Upper lobe of left lung (tissue), 6 donors: ENCODE measurements at places on chromosomes 3 and 15. TPM values are rescaled to one million over a fixed set of nuclear protein-coding genes. Genes with fewer than 3 reads are reported as not detected.

The SPINK8 gene
- not detected for total RNA-seq

GRCh38 chr3:134242649-134243617, 7.7 kb downstream of the RYK start:
- H3K27ac ChIP-seq, result no peak overlapping the region
- no peak for DNase-seq
- no peak overlapping the region for H3K4me3 ChIP-seq
- no peaks in the 10 kb centered on the region for H3K27me3 ChIP-seq
- no peaks in the 10 kb centered on the region for H3K36me3 ChIP-seq
- peaks cover 32% of the 10 kb centered on the region for H3K4me1 ChIP-seq

The GXYLT2 gene
- total RNA-seq, result 3.3 TPM

The NFKBIZ gene
- total RNA-seq, result 97.0 TPM

- no peaks in the 10 kb centered on the region for H3K27me3 ChIP-seq
- DNase-seq, result no peak
- H3K4me3 ChIP-seq, result no peak overlapping the region
- peaks cover 19% of the 10 kb centered on the region for H3K4me1 ChIP-seq
- no peaks in the 10 kb centered on the region for H3K36me3 ChIP-seq
Measured at GRCh38 chr3:36926292-36926897, 18.5 kb downstream of the TRANK1 start.

DNA sequence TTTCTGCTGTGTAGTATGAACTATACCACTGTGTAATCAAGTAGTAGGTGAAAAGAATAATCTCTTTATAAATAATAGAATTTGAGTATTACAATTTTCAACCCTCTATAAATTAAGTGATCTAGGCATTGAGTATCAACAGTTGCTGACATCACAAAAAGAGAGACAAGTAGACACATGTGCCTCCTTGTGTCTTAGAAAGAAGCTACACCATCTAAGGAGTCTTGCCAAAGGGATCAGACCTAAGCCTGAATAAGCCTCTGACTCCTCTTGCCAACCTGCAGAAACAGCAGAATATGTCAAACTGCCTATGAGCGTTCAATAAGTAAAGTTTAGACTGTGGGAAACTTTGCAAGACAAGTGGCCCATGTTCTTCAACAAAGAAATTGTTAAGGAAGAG, 5.8 kb upstream of the MTMR10 start:
- H3K4me1 ChIP-seq, result peaks cover 3% of the 10 kb centered on the region
- no peaks in the 10 kb centered on the region for H3K36me3 ChIP-seq
- no peak overlapping the region for H3K4me3 ChIP-seq

The SAMMSON gene
- not detected for total RNA-seq

The IL17RB gene
- 15.6 TPM for total RNA-seq

GRCh38 chr3:66398228-66399025, 102.4 kb downstream of the LRIG1 start:
- no peak for DNase-seq
- H3K4me3 ChIP-seq, result no peak overlapping the region
- H3K4me1 ChIP-seq, result no peaks in the 10 kb centered on the region
- no peaks in the 10 kb centered on the region for H3K27me3 ChIP-seq

DNA sequence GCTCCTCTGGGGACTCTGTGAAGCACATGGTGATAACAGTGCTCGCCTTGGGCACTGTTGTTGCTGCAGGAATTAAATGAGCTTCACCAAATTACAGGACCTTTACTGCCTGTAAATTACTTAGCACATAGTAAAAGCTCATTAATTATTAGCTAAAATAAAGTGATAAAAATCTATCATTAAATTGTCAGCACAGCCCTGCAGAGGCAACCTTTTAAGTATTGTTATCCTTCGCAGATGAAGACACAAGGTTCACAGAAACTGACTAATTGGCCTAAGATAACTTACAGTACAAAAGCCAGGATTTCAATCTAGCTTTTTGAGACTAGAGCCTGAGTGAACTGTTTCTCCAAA, 96.0 kb downstream of the ST6GAL1 start:
- H3K36me3 ChIP-seq, result no peaks in the 10 kb centered on the region
- H3K27ac ChIP-seq, result no peak overlapping the region
- H3K4me1 ChIP-seq, result peaks cover 8% of the 10 kb centered on the region
- no peak overlapping the region for H3K4me3 ChIP-seq
- H3K27me3 ChIP-seq, result no peaks in the 10 kb centered on the region

DNA sequence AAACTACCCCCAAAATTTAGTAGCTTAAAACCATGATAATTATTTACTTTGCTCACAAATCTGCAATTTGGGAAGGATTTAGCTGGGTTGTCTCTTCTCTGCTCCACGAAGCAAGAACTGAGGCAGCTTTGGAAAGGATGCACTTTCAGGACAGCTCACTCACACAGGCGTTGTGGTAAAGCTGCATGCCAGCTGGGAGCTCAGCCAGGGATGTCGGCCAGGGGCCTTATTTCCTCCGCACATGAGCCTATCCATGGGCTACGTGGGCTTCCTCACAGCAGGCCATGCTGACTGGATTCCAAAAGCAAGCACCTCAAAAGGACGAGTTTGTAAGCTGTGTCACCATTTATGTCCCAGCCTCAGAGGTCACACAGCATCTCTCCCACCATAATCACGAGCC, 301.3 kb upstream of the IGF1R start:
- no peaks in the 10 kb centered on the region for H3K36me3 ChIP-seq
- DNase-seq, result no peak
- H3K27me3 ChIP-seq, result no peaks in the 10 kb centered on the region
- H3K27ac ChIP-seq, result no peak overlapping the region

DNA sequence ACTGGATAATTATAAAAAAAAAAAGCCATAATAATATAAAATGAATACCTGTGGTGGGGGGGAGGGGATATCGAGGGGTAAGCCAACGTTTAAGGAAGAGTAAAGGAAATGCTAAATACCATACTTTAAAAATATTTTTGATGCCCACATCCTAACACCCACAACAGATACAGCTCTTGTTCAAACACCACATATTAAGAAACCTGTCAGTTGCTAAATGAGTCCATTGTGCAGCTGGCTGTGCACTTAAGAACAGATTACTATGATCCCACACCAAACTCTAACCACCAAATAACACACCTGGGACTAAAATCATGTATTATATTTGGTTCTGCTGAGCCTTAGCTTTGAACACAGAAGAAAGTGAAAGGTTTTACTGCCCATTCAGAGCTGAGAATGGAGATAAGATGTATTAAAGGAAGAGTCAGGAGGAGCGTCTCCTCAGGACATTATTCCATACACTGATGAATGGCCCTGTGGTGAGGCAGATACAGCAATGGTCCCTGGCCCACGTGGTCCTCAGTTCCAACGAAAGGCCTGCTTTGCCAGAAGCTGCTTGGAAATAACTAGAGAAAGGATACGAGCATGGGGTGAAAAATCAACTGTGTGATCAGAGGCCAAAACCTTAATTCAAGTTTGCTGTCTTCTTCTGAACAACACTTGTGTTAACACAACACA, 515.4 kb downstream of the FOXP1 start:
- DNase-seq, result no peak
- H3K27me3 ChIP-seq, result no peaks in the 10 kb centered on the region
- H3K4me3 ChIP-seq, result no peak overlapping the region
- H3K27ac ChIP-seq, result no peak overlapping the region
- no peaks in the 10 kb centered on the region for H3K36me3 ChIP-seq

The SLC15A2 gene
- total RNA-seq, result 51.4 TPM
